ENCODE measurements at places on chromosomes 1 and 21. TPM values are rescaled to one million over a fixed set of nuclear protein-coding genes. Genes with fewer than 3 reads are reported as not detected.

The SAMD13 gene
- 0.81 TPM for total RNA-seq

The RIPPLY3 gene
- 0.55 TPM for total RNA-seq

The ANKRD35 gene
- total RNA-seq, result 0.07 TPM

The OPTC gene
- not detected for total RNA-seq

The HCRTR1 gene
- not detected for total RNA-seq

The SLC5A9 gene
- total RNA-seq, result 0.07 TPM

The ATP6V1G3 gene
- total RNA-seq, result not detected

The B3GALT5 gene
- total RNA-seq, result 0.14 TPM

The ANKRD34A gene
- total RNA-seq, result 0.24 TPM

The FCRL3 gene
- not detected for total RNA-seq

Data from A549 treated with dexamethasone at 1 μM for 4 hours (cell line).